ENCODE measurements at places on chromosomes 5 and 9. TPM values are rescaled to one million over a fixed set of nuclear protein-coding genes. Genes with fewer than 3 reads are reported as not detected.

The CCL28 gene
- 1.8 TPM for total RNA-seq

The MORN5 gene
- total RNA-seq = not detected

The INSL6 gene
- total RNA-seq = not detected

The INSL4 gene
- total RNA-seq = not detected

The LOX gene
- 18.3 TPM for total RNA-seq

The LVRN gene
- not detected for total RNA-seq

The S1PR3 gene
- total RNA-seq = 25.9 TPM

The PDGFRB gene
- total RNA-seq = 0.69 TPM

The PTPN3 gene
- total RNA-seq = under 0.01 TPM

The ORM2 gene
- not detected for total RNA-seq

The STPG3 gene
- total RNA-seq = not detected

The FOXI1 gene
- total RNA-seq = not detected

The FBXO38 gene
- 33.5 TPM for total RNA-seq

The DEPDC1B gene
- total RNA-seq = 19.1 TPM

The SLC6A7 gene
- total RNA-seq = not detected

The PITX1 gene
- total RNA-seq = not detected

The NR5A1 gene
- not detected for total RNA-seq

The DMGDH gene
- 0.15 TPM for total RNA-seq

The TRIP13 gene
- 61.4 TPM for total RNA-seq

The ALDOB gene
- total RNA-seq = not detected

The HTR1A gene
- total RNA-seq = not detected

The LCN9 gene
- total RNA-seq = not detected

The SEMA6A gene
- 2.0 TPM for total RNA-seq

The WDR38 gene
- total RNA-seq = not detected

The CETN3 gene
- 12.5 TPM for total RNA-seq

The NUP214 gene
- total RNA-seq = 22.9 TPM

The CDH10 gene
- total RNA-seq = under 0.01 TPM

The DRD1 gene
- total RNA-seq = not detected

The PPP3R2 gene
- total RNA-seq = not detected

The LECT2 gene
- total RNA-seq = not detected

The TMEFF1 gene
- total RNA-seq = 19.6 TPM

The PCDHA12 gene
- not detected for total RNA-seq

The SPATA31E1 gene
- not detected for total RNA-seq

The EXOSC3 gene
- 32.2 TPM for total RNA-seq

The PCDHGB1 gene
- 0.60 TPM for total RNA-seq

The MAPKAP1 gene
- 79.9 TPM for total RNA-seq

The IFNK gene
- not detected for total RNA-seq

The CFAP77 gene
- not detected for total RNA-seq

The PCDHGA9 gene
- total RNA-seq = 1.2 TPM

Measured in mammary microvascular endothelial cell (primary cell).